ENCODE measurements at places on chromosomes 16 and 17.

DNA sequence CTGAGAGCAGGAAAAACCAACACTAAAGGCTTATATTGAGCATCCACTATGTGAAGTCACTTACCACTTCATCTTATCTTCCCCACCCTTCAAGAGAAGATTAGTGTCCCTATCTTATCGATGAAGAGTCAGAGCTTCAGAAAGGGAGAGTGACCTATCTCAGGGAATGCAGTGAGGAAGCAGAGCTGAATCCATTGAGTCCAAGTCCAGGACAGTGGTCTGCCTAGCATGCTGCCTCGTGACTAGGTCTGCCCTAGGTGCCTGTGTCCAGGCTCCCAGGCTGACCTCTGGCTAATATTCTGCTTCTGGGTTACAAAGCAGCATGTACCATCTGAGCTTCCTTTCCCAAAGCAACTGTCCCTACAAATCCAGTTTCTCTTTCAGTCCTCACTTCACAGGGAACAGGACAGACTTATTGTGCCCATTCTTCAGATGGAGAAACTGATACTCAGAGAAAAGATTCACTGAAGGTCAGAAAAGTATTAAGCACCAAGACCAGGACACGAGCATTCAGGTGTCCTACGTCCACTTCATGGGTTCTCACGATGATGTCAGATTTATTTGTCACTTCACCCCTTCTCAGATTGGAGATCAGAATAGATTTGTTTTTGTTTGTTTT, 13.3 kb upstream of the FZD2 start:
- no peak for DNase-seq

DNA sequence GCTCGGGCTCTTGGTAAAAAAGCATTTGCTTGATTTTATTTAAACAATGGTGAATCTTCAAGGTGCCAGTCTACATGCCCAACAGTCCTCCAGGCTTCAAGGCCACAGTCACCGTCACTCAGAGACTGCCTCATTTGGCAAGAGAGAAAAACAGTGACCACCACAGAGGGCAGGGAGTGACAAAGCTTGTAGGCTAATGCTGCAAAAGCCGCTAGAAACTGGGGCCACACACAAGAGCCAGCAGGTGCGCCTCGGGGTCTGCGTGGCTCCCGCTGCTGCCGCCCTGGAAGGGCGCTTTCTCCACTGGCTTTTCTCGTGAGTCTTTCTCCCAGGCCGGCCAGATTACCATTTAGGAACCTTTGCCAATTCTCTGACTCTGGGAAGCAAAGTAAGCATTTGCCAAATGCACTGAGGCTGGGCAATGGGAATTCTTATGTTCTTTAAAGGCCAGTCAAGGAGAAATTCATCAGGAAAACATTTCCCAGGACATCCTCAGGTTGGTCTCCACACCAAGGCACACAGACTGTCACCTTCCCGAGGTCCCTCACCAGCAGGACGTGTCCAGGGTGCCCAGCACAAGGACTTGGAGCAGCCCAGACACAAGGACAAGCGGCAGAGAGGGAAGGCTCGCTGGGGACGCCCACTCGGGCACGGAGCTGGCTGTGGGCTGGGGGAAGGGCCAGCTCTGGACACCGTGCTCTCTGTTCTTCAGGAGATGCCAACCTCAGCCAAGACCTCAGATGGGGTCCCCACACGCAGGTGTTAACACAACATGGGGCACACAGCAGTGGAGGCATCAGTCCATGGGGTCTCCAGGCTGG, 12.5 kb upstream of the C16orf95 start:
- no peak for DNase-seq

DNA sequence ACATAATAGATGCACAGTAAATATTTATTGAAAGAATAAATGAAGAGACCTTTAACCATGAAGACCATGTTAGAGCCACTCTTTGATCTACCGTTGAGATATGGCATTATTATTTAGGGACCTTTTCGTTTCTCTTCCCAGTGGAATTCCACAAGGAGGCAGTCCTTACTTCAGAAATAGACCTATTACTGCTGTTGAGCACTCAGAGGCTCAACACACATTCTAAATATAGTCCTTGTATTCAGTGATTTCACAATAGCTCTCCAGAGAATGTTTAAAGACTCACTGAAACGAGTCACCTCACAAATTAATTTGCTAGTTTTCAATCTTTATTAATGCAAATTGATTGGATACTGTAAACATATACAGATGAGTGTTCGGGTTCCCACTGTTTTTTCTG, 603.8 kb downstream of the CDH8 start:
- DNase-seq, result no peak

- DNase-seq, result no peak
Observed at GRCh38 chr17:8859804-8860430, 7.6 kb downstream of the PIK3R6 start.

DNA sequence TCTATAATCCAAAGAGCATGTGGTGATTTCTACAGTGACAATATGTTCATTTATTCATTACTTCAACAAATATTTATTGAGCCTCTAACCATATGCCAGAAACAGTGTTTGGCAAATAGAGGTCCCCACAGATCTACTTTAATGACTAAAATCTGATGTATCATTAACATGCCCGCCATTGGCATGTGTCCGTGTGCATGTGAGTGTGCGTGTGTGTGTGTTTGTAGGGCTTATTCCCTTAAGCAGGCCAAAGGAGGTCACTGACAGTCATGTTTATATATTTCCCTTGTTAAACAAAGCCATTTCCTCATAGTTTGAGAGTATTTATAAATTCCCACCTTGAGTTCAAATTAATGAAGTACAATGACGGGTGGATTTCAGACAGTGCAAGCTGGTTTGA, 174.4 kb upstream of the IRX6 start:
- DNase-seq, result no peak

- no peak for DNase-seq
Observed at GRCh38 chr16:78836802-78837491, 737.5 kb downstream of the WWOX start.

DNA sequence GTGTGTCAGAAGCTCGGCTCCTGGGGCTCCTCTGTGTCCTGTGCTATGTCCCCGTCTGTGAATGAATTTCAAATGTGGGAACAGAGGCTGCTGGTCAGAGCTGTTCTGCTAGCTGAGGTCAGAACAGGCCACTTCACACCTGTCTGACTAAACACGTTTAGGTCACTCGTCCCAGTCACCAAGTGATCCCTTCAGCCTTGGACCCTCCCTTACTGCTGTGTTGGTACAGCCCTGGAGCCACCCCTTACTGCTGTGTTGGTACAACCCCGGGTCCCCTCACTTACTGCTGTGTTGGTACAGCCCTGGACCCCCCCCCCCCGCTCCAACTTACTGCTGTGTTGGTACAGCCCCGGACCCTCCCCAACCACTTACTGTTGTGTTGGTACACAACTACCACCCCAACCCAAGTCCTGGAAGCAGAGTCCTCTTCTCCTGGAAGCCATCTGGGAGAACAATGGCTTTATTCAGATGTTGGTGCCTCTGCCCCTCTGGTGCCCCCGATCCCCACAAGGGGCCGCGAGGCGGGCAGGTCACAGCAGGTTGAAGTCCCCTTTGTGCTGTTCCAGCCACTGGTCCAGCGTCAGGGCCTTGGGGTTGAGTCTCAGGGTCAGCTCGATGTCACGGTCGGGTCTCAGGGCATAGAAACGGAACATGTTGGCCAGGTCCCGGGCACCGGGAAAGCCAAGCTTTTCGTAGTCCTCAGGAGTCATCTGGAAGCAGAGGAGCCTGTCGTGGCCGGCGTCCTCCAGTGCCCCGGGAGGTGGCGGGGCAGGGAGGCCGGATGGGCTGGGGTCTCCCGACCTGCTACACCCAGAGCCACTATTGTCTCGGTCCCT, 13.0 kb downstream of the NMRAL1 start:
- DNase-seq, result no peak

DNA sequence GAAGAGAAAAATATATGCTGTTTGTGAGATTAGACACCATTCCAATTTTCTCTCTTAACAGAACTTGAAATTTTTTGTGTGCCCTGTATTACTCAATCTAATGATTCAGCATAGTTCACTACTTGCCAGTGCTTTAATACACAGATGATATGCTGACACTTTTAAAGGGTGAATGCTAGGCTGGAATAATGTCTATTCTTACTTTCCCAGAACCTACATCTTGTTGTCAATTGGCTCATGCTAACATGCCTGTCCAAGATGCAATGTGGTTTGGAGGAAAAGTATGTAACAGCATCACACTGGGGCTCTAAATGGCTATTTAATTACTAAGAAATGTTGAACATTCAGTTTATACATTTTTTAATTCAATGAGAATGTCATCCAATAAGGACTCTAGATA, 7.6 kb upstream of the MAP2K6 start:
- no peak for DNase-seq

DNA sequence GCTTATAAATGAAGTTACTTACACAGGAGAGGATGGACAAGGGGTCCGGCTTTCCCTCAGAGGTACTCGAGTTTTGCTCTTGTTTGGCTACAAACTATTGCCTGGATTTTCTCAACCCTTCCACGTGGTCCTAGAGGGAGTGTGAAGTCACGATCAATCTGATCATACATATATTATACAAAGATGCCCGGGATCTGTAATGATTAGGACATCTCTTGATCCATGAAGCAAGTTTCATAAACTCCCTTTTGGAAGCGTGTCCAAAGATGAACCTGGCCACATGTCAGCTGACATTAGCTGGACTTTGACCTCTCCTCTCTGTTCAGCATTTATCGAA, 2.3 kb upstream of the CDH11 start:
- no peak for DNase-seq

DNA sequence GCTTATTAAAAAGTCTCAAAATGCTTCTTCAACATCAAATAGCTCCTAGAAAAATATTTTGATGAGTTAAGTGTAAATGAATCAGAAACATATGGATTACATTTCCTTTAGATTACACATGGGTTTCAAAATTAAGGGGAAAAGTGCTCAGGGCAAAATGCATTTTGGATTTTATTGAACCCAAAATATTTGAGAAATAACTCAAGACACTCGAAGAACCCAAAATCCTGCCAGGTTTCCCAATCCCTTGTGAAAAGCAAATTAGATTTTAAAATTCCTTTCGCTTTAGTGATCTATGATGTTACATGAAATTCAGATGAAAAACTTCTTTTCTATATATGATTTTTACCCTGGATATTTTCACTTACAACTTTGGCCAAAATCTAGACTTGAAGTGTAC, 847.4 kb upstream of the SOX9 start:
- DNase-seq, result no peak

- DNase-seq, result no peak
Observed at GRCh38 chr17:42989141-42989540, 8.8 kb downstream of the RUNDC1 start.

- no peak for DNase-seq
Observed at GRCh38 chr17:16255481-16255921, 38.5 kb downstream of the PIGL start.

DNA sequence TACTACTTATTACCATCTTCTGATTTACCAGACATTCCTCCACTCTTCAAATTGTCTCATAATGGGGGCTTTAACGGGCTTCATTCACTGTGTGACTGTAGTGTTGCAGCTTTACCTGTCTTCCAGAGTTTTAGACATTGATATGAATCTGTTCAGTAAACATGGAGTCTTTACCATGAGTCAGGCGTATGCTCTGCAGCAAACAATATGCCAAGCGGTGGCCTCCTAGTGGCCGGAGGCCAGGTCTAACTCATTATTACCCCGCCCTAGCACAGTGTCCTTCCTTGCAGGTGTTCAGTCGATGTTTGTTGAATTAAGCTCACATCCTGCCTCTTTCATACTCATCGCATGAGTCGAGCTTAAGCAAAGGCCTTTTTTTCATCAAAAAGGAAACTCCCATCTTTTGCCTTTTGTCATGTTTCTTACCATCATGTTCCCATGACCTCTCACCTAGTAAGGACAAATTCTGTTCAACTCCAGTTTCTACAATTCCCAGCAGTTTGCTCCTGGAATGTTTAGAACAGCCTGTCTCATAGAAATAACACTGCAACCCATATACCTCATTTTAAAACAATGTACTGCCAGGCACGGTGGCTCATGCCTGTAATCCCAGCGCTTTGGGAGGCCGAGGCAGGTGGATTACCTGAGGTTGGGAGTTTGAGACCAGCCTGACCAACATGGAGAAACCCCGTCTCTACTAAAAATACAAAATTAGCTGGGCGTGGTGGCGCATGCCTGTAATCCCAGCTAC, 39.4 kb downstream of the TUBD1 start:
- DNase-seq, result peak; percentile 77

GRCh38 chr16:727291-727977, 528 bp downstream of the HAGHL start:
- peak; percentile 56 for DNase-seq

Measured in activated naive CD4-positive, alpha-beta T cell treated with anti-CD3 and anti-CD28 coated beads, Interleukin-2, amount 10 ng/mL, durations not matched to agents 7 days and 5 days (primary cell).